ENCODE measurements at places on chromosomes 12 and 14. TPM values are rescaled to one million over a fixed set of nuclear protein-coding genes. Genes with fewer than 3 reads are reported as not detected.

TEX52 gene
- total RNA-seq = not detected

SLC16A7 gene
- total RNA-seq = 46.5 TPM

CACNA2D4 gene
- not detected for total RNA-seq

FAM222A gene
- 0.08 TPM for total RNA-seq

EML1 gene
- total RNA-seq = 117 TPM

PDZRN4 gene
- not detected for total RNA-seq

IL23A gene
- not detected for total RNA-seq

NGB gene
- total RNA-seq = not detected

RESF1 gene
- 20.3 TPM for total RNA-seq

NRL gene
- total RNA-seq = 1.2 TPM

TSPAN11 gene
- 1.1 TPM for total RNA-seq

KCNMB4 gene
- 6.0 TPM for total RNA-seq

AKAP5 gene
- 0.12 TPM for total RNA-seq

TEAD4 gene
- total RNA-seq = 9.6 TPM

TAS2R30 gene
- total RNA-seq = 2.0 TPM

CLEC6A gene
- not detected for total RNA-seq

MYH7 gene
- total RNA-seq = not detected

BRI3BP gene
- 3.0 TPM for total RNA-seq
